ENCODE measurements at places on chromosomes 16 and 17.
A peak's percentile ranks its signal among the peaks of the same experiment; 100 is the strongest.

DNA sequence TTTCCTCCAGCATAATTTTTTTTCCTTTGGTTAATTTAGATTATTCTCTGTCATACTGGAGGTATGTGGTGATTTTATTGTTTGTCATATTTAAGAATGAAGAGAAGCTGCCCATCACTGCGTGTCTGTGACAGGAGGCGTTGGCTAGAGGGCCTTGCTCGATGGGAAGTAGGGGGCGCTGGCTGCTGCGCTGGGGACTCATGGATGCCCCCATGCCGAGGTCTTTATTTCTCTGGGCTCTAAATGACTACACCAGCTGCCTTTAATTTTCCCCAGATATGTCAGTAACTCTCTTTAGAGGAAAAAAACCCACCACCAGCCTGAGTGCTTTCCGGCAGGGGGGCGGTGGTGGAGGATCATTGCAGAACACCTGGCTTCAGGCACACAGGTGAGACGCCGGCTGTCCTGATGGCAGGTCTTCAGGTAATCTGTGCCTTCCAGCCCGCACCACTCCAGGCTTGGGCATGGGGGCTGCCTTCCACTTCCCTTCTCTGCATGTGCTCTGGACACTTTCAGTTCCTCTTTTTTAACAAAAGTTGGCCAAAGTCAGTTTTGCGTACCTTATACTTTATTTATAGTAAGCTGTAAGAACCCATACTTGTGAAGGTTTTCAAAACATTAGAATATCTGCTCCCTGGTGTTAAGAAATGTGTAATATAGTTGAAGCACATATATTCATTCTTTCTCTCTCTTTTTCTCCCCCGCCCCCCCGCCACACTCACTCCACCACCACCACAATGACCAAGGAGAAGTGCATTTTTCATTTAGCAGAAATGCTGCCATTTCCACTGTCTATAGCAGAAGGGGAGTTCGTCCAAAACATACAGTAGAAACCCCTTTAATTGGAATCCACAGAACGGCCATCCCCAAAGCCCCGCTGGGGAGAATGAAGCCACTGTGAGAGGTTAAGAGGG, 192.7 kb downstream of the RPTOR start:
- no peak for DNase-seq

DNA sequence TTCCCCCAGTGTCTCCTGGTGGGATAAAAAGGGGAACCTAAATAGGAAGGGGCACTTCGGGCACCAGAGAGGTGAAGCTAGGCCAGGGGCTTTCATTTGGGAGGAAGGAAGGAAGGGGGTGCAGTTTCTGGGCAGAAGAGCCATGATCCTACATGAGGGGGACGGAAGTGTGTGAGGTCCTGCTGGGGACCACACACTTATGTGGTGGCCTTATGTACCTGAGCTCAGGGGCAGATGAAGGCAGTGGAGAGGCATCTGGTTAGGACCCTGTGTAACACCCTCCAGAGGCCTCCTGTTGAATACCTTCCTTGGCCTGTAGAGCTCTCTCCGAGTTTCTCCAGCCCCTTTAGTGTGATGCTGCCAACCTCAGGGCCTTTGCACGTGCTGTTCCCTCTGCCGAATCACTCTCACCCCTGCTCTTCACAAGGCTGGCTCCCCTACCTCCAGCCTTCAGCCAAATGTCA, 21.2 kb downstream of the IGFBP4 start:
- no peak for DNase-seq

GRCh38 chr17:72297326-72298115, 176.7 kb downstream of the SOX9 start:
- DNase-seq: no peak

DNA sequence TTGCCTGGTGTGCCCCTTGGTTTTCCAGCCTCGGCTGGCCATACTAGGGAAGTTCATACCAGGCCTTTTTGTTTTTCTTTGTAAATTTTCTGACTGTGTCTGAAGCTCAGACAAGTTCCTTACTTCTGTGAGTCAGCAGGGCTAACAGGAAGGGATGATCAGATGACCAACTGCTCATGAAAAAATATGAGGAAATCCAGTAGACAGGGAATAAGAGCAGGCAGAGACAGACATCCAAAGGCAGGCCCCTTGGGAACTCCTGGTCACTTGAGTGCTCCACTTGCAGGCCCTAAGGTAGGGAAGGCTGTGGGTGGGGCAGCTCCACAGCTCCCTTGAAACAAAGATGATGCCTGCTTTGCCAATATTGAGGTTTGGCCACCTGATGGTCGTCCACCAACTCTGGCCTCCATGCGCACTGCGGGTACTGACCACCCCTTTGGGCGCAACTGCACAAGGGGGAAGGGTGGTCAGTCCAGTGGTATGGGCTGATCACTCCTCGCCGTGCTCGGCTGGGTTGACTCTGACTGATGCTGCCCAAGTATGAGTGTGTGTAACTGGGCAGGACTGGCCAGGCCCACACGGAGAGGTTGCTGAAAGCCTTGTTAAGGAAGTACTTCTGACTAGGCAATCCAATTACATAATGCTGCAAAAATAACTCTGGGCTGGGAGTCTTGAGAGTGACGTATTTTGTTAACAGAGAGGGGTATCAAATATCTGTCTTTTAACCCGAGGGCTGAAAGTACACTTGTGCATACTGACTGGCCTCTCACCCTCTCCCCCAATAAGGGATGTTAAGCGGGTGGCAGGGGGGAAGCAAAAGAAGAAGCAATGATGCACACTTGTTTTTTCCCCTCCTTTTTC, 20.8 kb upstream of the ZFHX3 start:
- no peak for DNase-seq

DNA sequence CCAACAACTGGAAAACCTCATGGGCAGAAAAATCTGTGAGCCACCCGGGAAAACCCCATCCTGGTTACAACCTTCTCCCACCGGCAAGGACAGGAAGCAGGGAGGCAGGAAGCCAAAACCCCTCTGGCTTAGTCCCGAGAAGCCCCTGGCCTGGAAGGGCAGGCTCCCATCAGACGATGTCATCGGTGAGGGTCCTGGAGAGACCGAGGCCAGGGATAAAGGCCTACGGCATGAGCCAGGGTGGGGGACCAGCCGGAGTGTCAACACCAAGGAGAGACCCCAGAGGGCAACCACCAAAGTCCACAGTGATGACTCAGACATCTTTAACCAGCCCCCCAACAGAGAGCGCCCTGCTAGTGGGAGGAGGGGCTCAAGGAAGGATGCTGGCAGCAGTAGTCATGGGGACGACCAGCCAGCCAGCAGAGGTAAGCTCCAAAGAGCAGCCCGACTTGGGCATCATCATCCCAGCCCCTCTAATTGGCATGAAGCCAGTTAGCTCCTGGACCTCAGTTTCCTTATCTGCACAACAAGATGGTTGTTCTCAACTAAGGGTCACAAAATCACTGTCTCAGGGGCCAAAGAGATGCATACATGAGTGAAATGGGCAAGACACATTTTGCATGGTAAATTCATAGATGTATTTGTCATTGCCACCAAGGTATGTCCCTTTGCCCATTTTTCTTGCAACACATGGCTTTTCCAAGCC, 190.7 kb downstream of the KATNIP start:
- no peak for DNase-seq

GRCh38 chr17:78946131-78946530, 20.9 kb upstream of the TIMP2 start:
- no peak for DNase-seq

GRCh38 chr17:48597778-48598631, 4.4 kb upstream of the HOXB5 start:
- no peak for DNase-seq

DNA sequence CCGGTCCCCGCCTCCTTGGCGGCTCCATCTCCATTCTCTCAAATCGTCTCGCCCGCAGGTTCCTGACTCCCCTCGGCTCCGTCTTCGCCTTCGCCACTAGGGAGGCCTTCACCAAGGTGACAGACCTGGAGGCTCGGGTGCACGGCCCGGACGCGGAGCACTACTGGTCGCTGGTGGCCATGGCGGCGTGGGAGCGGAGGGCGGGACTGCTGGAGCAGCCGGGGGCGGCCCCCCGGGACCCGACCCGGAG, 862 bp downstream of the GLTPD2 start:
- DNase-seq: no peak

DNA sequence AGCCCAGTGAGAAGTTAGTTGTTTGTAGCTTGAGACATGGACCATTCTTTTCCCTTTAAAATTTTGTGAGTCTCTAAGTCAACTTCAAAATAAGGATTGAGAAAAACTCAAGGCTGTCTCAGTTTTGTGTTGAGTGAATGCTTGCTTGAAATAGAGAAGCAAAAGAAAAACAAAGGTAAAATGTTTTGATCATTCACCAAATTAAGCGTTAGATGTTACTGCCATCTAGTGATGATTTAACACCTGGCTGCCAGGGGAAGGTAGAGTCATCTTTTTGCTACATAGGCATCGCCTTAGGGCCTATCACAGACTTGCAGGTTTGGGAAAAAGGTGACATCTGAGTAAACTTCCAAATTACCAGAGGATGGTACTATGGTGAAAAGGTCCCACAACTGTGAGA, 74.4 kb downstream of the PCTP start:
- no peak for DNase-seq

DNA sequence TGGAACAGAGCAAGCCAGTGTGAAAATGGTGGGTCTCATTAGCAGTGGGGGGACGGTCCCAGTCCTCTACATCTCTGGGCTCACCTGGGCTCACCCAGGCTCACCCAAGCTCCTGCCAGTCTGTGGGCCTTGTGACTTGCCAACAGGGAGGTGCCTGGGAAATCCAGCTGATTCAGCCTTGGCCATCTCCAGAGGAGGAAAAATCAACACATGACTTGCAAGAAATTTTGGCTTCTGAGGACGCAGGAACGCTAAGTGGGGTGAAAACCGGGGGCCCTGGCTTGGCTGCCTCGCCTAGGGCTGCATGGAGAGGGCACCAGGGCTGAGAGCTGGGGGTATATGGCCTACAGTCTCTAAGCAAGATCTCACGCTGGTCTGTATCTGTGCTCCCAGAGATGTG, 47.7 kb downstream of the VAC14 start:
- DNase-seq: no peak

DNA sequence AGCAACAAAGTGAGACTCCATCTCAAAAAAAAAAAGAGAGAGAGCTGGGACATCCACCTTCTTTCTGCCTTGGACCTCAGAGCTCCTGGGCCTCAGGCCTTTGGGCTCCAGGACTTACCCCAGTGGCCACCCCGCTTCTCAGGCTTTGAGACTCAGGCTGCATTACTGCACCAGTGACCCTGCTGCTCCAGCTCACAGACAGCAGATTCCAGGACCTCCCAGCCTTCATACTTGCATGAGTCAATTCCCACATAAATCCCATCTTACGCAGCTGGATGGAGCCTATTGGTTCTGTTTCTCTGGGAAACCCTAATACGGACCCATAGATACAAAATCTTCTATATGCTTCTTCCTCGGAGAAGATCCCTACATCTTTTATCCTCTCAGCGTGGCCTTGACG, 2.1 kb upstream of the CEP295NL start:
- DNase-seq: no peak

DNA sequence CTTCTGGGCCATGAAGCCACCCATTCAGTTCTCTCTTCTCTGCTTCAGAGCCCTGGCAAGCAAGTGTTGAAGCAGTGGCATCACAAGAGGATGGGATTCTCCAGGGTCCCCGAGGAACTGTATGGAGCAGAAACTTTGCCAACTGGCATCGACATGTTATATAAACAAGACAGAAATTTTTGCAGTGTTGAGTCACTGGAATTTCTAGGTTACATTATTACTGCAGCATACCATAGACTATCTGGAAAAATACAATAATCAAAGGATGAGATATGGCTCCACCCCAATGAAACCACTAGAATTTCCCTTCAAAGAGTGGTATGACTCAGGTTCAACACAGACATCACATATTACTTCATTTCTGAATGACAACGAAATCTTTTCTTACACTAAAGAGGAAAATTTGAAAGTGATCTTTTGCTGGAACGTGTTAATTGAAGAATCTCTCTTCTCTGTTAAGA, 343.0 kb upstream of the DYNLRB2 start:
- no peak for DNase-seq

- no peak for DNase-seq
Observed at GRCh38 chr17:12909511-12909910, 108.3 kb downstream of the ELAC2 start.

DNA sequence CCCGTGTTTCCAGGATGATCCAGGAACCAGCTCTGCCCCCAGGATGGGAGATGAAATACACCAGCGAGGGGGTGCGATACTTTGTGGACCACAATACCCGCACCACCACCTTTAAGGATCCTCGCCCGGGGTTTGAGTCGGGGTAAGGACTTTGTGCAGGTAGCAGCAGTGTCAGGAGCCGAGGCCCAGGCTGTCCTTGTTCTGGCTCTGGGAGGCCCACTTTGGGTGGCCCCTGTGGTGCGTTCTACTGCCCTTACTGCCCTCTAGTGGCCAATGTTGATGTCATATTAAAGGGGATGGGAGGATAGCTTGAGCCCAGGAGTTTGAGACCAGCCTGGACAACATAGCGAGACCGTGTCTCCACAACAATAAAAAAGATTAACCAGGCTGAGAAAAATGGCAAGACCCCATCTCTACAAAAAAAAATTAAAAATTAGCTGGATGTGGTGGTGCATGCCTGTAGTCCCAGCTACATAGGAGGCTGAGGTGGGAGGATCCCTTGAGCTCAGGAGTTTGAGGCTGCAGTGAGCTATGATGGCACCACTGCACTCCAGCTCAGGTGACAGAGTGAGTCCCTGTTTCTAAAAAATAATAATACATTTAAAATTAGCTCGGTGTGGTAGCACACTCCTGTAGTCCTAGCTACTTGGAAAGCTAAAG, 20.9 kb upstream of the CLEC18A start:
- peak; percentile 0 for DNase-seq

DNA sequence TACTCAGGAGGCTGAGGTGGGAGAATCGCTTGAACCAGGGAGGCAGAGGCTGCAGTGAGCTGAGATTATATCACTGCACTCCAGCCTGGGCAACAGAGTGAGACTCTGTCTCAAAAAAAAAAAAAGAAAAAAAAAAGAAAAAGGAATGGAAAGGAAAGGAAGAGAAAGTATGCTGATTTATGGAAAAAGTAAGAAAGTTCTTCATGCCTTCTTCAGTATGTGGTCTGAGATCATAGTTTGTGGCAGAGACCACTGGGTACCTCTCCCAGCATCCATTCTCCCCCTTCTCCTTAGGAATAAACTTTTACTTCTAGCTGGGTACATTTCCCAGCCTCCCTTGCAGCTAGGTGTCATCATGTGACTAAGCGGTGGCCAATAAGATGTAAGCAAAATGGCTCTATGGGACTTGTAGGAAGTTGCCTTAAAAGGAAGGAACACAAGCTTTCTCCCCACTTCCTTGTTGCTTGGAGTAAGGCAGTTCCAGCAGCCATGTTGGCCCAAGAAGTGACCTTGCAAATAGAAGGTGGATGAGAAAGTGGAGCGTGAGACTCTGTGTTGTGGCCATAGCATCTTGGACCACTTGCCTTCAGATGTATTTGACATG, 26.1 kb upstream of the XPO6 start:
- no peak for DNase-seq

Data from NCI-H1105 treated with DMSO at 0.1 percent for 48 hours (cell line).